ENCODE measurements at places on chromosomes 13 and 19.

- DNase-seq = no peak
Measured at GRCh38 chr13:29573190-29573589, 22.3 kb downstream of the SLC7A1 start.

DNA sequence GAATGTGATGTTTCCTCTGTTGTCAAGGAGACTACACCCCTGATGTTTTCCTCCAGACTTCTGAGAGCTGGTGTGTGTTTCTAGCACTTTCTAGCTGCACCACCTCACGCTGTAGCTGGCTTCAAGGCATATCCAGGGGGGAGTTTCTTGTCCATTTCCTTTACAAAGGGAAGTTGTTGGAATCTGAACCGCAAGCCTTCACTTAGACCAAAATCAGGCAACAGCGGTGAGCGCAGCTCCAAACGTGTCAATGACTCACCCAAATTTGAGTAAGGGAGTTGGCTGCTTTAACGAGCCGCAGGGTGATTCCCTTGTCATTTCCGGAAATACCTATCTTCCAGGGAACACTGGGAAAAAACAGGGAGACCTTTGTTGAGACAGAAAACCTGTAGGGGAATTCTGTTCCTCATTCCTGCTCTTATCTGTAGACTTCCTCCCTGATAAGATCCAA is 2.5 kb downstream of the LDLR start:
- DNase-seq = peak; percentile 68

GRCh38 chr19:40284501-40285352 is at the start of gene AKT2:
Gene AKT2, minus strand, starts transcription at chr19:40285345. Its CDS starts 20,078 bp downstream, at chr19:40265267.
- peak; percentile 71 for DNase-seq

- DNase-seq = no peak
Measured at GRCh38 chr19:44696939-44697669, 1.8 kb upstream of the CEACAM16 start.

- DNase-seq = no peak
Measured at GRCh38 chr13:45861322-45861721, 9.8 kb upstream of the SIAH3 start.

GRCh38 chr13:97435794-97436193 is 1.8 kb downstream of the RAP2A start:
- no peak for DNase-seq

DNA sequence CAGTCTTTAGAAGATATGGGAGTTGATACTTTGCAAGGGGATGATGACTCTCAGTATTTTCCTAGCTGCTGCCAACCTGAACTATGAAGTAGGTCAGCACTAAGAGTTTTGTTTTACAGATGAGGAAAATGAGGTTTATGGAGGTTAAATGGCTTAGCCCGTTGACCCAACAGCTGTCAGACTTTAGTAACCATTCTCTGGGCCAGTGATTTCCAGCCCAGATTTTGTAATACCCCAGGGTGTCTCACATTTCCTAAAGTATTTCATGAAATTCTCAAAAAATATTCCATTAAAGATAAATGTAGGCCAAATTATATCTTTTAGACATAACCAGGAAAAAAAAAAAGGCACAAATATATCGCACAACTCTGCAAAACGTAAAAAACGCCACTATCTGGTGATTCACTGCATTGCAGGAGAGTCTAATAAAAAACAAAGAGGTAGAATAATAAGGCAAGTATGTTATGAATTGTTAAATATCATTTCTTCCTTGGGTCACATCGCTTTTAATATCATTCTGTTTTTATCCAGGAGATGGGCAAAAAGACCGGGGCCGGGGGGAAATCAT is 112.5 kb downstream of the DACH1 start:
- DNase-seq = no peak

- no peak for DNase-seq
Measured at GRCh38 chr19:7792281-7792680, 29.2 kb downstream of the CLEC4M start.

GRCh38 chr19:41031916-41032315 is 40.8 kb downstream of the CYP2B6 start:
- DNase-seq = no peak

DNA sequence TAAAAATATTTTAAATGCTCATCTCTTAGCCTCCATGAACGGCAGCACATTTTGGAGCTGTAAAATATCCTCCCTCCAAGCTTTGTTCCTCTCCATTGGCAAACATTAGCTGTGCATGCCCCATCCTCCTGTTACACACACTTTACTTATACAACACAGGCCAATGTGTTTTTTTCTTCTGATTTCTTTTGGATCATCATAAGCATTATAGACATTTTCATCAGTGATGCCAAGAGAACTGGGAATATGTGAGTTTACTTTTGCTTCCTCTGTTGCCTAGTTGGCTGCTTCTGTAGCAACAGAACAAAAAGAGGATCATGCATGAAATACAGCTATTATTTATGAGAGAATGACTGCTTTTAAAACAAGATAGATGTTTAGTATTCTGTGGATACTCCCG is 142.6 kb downstream of the PCDH9 start:
- no peak for DNase-seq

- DNase-seq = no peak
Measured at GRCh38 chr13:24858953-24859352, 95.0 kb downstream of the RNF17 start.

DNA sequence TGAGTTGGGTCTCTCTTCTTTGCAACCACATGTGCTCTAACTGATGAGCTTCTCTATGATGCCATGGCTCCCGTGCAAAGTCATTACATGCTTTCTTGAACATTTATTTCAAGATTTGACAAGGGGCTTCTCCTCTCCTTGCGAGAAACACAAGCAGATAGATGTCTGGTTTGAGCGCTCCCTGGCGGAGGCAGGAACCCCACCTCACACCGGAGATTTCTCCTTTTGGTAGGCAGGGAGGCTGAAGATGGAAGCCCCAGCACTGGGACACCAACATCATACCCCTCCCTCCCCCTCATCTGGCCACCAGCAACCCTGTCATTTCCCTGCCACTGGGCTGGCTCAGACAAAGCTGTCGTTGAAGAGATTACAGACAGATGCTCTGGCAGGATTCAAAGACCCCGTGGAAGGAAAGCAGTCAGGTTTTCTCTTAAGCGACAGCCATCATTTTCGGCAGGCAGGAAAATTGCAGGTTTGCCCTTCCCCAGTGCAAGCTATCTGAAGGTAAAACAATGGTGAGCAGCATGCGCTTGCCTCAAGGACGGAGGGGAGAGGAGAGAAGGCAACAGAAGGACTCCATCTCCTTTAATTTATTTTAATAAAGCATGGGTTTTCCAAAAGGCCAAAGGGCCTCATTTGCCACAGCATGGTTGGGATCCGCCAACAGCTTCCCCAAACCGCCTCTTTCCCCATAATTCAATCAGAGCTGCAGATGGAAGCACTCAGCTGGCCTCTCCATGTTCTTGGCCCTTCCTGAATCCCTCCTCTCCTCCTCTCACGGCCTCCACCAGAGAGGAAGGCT is 344.1 kb upstream of the TSHZ3 start:
- DNase-seq = no peak

- no peak for DNase-seq
Measured at GRCh38 chr13:90633849-90634248, 713.6 kb upstream of the MIR17HG start.

- no peak for DNase-seq
Measured at GRCh38 chr13:27667946-27668345, 46.3 kb downstream of the POLR1D start.

GRCh38 chr19:1064661-1065605 is 2.0 kb upstream of the ARHGAP45 start:
- DNase-seq = peak; percentile 83

DNA sequence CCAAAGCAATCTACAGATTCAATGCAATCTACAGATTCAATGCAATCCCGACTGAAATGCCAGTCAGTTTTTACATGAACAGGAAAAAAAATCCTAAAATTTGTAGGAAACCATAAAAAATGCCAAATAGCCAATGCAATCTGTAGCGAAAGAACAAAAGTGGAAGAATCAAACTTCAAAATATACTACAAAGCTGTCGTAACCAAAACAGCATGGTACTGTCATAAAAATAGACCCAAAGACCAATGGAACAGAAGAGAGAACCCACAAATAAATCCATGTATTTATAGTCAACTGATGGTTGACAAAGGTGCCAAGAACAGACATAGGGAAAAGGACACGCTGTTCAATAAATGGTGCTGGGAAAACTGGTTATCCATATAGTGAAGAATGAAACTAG is 17.7 kb downstream of the ZNF829 start:
- no peak for DNase-seq

- peak; percentile 11 for DNase-seq
Measured at GRCh38 chr13:112451512-112452379, 75.6 kb downstream of the SPACA7 start.

- no peak for DNase-seq
Measured at GRCh38 chr19:873561-874041, 14.1 kb downstream of the CFD start.

GRCh38 chr13:98751367-98751782 is 1.1 kb downstream of the SLC15A1 start:
- DNase-seq = no peak

DNA sequence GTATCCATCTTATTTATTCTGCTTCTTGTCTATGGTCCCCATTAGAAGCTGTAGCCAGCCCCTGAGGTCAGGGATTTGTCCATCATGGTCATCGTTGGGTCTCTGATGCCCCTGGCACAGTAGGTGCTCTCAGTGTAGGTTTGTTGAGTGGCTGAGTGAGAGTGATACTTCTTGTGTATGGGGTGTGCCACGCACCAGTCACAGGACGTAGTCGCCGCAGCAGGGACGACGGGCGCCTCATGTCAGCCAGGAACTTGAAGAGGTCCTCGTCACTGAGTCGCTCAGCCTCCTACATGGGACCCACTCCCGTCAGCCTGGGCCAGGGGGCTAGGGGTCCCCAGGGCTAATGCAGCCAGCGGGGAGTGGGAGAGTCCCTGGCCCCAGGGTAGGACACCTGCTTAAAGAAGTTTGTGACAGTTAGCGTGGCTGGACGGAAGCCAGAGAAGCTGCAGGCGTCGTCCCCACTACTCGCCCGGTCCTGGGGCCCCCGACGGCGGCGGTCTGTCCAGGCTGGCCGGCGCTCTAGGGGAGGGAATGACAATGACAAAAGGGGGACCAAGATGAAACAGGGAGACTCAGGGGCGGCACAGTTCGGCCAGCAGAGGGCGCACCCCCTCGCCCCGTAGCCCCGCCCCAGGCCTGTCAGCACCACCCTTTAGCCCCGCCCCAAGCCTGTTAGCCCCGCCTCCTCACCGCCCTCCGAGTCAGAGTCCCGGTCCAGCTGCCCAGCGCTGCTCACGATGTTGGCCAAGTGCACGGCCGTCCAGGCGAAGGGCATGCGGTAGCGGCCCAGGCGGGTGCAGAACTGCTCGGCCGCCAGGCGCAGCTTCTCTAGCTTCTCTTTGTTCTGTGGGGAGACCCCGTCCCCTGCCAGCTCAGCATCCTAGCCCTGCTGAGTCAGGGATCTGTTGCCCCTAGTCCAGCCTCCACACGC is 3.7 kb downstream of the ANGPTL8 start:
- peak; percentile 84 for DNase-seq

GRCh38 chr19:8731428-8732169 is 10.2 kb downstream of the OR2Z1 start:
- no peak for DNase-seq

DNA sequence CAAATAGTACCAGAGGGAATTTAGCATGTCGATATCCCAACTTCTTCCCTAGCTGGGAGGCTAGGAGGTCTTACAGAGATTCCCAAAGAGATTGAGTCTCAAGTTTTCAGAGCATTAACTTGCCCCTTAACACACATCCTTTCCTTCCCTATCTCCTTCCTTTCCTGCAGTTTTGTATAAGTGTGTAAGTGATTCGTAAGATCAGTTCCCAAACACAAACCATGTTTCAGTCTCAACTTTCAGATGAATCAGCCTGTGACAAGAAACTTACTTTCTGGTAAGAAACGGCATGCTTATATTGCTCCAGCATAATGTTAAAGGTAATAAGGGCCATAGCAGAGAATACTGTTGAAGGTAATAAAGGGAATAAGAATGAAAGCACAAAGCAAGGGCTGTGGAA is 472.2 kb downstream of the LIG4 start:
- DNase-seq = no peak

- DNase-seq = peak; percentile 85
Measured at GRCh38 chr19:39401549-39402345, 4.9 kb upstream of the ZFP36 start.

- DNase-seq = no peak
Measured at GRCh38 chr13:32548837-32549236, 10.2 kb upstream of the N4BP2L2 start.

GRCh38 chr19:12987781-12988180 is 7.5 kb upstream of the NFIX start:
- DNase-seq = no peak

- no peak for DNase-seq
Measured at GRCh38 chr19:13670846-13671245, 93.5 kb upstream of the MRI1 start.

DNA sequence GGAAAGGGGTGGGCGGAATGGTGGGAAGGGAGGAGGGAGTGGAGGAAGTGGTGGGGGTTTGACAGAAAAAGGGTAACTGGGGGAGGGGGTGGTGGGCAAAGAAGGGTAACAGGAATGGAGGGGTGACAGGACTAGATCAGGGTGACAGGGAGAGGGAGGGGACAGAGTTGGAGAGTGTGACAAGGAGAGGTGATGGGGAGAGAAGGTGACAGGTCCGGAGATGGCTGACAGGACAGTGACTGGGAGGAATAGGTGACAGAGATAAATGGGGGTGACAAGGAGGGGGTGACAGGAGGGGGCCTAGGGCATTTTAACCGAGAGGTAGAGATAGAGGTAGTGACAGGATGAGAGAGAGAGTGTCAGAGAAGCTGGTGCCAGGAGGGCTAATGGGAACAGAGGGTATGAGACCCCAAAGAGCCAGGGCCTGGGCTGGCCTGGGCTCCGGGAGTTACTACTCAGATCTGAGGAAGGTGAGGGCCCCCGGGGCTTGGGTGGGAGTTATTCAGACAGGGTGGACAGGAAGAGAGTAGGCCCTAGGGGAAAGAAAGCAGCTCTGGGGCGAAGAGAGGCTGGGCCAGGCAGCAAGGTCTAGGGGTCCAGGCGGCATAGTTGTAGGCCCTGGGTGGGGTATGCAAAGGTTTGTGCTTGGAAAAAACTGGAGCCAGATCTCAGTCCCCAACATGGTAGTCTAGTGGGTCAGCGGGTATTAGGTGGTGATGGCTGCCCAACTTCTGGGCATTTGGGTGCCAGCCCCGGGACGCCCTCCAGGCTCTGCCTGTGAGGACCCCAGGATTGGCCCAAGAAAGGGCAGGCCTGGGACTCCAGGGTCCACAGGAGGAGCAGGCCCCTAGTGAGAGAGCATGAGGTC is 660 bp downstream of the CIC start:
- peak; percentile 22 for DNase-seq

- DNase-seq = no peak
Measured at GRCh38 chr19:5913739-5914357, at the start of gene CAPS. Gene CAPS, plus strand, starts transcription at chr19:5914254. Its CDS starts 153 bp downstream, at chr19:5914407.

DNA sequence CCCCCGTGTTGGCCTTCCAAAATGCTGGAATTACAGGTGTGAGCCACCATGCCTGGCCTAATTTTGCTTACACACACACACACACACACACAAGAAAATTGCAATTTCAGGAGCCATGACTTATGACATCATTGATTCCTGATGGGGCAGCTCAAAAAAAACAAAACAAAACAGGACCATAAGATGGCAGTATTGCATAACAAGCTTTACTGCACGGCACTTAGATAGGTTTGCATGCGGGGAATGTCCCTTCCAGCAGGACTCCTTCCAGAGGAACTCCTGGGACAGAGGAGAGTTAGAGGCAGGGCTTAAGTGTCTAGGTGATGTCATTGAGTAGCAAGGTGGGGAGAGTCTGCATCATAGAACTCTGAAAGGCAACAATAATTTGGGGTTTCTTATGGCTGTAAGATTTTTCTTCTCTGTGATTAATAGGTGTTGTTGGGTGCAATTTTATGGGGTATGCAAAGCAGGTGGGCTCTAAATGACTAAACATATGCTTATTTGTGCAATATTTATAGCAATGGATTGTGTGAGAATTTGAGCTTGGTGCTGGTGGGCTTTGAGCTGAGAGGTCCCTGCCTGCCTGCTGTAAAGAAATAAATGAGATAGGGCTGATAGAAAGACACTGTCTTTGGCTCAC is 9.0 kb upstream of the ACSBG2 start:
- no peak for DNase-seq
